EL (cell line): ENCODE measurements at places on chromosomes 11 and 22.

DNA sequence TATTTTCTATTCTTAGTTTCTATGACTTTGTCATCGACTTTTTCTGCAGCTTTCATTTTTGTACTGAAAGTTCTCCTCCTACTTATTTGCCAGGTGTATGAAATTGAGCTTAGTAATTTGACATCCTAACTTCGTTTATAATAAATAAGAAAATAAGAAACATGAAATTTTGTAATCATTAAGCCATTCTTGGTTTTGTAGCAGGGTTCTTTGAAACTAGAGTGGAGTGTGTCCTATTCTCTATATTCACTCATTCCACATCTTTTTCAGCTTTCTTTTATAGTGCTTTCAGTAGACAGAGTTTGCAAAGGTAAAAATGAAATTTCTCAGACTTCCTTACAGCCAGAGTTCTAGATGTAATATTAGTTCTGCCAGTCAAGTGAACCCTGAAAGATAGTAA is 47.8 kb downstream of the FANCF start:
- no peak for DNase-seq

DNA sequence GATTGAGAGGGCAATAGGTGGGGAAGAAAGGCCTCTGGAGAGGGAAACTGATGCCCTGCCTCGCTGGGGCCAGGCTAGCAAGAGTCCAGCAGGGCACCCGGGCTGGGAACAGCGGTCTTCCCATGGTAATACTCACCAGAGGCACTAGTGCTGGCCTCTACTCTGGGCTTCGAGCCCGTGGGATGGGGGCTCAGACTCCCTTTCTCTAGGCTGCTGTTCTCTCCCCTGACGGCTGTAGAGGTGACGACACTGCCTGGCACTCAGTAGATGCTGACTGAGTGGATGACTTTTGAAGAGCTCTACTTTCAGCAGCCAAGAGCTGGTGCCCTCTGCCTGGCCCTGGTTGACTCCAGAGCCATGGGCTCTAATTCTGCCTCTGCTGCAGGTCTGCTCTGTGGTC is 818 bp upstream of the C1QTNF4 start:
- DNase-seq: no peak

DNA sequence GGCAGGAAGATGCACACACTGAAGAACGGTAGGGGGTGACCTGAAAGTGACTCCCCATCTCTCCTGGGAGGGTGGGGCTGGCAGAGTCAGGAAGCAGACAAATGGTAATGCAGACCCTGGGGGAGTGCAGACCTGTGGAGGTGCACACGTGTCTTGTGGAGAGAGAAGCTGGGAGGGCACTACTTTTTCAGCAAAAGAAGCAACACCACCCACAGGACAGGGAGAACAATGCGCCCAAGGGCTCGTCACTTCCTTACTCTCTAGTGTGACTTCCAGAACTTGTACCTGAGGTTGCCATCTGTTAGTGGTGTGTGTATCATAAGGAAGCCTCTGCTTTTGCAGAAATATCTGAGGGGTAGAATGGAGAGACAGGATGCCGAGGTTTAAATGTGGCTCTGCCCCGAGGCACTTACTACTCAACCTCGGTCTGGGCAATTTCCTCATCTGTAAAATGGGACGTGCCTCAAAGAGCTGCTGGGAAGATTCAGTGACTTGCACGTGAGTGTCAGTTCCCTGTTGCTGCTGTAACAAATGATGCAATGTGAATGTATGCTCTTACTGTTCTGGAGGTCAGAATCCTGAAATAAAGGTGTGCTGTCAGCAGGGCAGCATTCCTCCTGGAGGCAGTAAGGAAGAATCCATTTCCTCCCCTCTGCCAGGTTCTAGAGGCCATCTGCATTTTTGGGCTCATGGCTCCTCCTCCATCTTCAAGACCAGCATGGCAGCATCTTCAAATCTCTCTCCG is 323.4 kb downstream of the SHANK2 start:
- DNase-seq: no peak

GRCh38 chr22:36055376-36056295 is 27.0 kb upstream of the RBFOX2 start:
- no peak for DNase-seq

DNA sequence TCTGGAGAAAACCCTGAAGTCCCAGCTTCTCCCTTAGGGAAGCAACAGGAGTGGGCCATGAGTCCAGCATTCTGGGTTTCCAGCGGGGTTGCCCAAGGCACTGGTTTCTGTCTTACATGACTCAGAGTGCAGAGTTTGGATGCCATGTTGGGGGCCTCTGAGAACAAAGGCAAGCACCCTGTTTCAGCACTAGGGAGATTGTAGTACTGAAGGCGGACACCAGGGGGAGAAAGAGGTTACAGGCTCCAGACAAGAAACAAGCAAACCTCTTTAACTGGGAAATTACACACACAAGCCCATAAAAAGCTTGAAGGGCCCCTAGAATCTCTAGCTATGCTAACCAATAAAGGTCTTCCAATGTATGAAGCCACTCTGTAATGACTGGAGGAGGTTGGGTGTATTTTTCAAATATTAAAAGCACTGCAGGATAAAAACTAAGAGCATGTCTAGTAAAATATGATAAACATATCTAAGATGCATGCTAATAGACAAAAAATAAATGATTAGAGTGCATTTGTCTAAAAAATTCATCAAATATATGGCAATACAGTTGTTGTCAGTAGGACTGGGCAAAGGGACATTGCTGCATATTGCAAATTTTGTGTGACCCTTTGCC is 7.1 kb downstream of the MS4A6E start:
- peak; percentile 68 for DNase-seq

DNA sequence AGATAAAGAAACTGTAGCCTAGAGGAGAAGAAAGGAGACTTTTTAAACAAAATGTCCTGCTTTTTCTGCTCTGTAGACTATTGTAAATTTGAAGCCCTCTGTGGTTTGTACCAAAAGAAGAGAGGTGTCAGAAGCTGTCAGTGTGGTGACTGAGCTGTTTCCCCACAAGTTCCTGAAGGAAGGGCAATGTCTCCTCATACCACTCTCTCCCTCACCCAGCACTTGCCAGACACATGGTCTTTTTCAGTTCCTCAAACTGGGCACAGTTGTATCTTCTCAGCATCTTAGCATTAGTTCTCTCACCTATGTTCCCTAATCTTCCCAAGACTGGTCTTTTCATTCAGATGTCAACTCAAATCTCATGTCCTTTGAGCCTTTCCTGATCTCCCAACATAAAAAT is 4.3 kb downstream of the BCO2 start:
- no peak for DNase-seq

DNA sequence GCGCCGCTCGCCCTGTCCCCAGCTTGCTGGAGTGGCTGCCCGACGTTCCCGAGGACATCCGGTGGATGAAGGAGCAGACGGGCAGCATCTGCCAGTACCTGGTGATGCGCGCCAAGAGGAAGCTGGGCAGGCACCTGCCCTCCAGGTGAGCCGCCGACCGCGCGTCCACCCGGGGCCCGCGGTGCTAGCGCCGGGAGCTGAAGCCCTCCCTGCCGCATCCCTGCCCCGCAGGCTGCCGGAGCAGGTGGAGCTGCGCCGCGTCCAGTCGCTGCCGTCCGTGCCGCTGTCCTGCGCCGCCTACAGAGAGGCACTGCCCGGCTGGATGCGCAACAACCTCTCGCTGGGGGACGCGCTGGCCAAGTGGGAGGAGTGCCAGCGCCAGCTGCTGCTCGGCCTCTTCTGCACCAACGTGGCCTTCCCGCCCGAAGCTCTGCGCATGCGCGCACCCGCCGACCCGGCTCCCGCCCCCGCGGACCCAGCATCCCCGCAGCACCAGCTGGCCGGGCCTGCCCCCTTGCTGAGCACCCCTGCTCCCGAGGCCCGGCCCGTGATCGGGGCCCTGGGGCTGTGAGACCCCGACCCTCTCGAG is 3.3 kb upstream of the CRACR2B start:
- no peak for DNase-seq

GRCh38 chr22:21855676-21856075 is 11.8 kb downstream of the MAPK1 start:
- no peak for DNase-seq

- DNase-seq: peak; percentile 2
These were observed 717 bp upstream of the ZNF202 start for GRCh38 chr11:123742031-123742723.

DNA sequence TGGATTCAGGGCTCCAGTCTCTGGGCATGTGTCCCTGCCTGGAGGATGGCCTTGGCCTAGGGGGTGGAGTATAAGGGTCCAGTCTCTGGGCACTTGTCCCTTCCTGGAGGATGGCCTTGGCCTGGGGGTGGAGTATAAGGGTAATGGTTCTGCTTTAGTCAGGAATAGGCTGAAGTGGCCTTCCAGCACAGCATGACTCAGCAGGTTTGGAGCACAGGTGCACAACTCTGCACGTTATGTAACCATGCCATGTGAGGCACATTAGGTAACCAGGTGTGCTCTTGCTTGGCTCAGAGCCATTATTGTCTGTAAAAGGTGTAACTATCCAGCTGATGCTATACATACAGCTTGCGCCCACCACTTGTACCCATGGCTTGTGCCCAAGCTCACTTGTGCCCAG is 48.4 kb upstream of the POLD3 start:
- DNase-seq: no peak

GRCh38 chr11:68186061-68186460 is 27.0 kb downstream of the KMT5B start:
- no peak for DNase-seq

GRCh38 chr11:6988506-6988905 is 31.6 kb downstream of the ZNF214 start:
- DNase-seq: peak; percentile 13

DNA sequence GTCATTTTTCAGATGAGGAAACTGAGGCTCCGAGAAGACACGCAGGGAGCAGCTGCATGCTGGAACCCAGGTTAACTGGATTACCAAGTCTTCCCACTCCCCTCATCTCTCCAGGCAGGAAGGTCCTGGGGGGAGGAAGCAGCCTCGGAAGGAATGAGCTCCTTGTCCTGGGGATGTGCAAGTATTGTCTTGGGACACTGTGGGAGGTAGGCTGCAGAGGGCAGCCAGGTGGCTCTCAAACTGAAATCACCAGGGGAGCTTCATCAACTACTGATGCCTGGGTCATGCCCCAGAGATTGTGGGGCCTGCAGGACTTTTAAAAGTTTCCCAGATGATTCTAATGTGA is 7.6 kb downstream of the GDPD5 start:
- no peak for DNase-seq

DNA sequence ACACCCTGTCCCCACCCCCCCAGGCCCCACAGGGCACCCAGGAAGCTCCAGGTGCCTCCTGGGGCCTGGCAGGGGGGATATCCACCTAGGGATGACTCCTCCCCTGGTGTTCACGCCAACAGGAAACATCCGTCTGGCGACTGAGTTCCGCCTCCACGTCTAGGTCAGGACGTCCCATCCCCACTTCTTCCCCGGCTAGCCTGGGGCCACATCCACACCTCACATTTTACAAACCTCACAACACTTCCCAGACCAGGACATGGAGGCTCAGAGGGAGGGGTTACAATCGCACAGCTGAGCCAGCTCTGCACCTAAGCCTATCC is 21.0 kb downstream of the MAFF start:
- DNase-seq: no peak

- peak; percentile 78 for DNase-seq
These were observed 18.6 kb upstream of the SCARF2 start for GRCh38 chr22:20456064-20456721.

- DNase-seq: no peak
These were observed 2.7 kb downstream of the ZBTB44 start for GRCh38 chr11:130312046-130312445.

- no peak for DNase-seq
These were observed 71.9 kb downstream of the MPPED1 start for GRCh38 chr22:43483669-43484068.

GRCh38 chr11:23370580-23371275 is 510.5 kb upstream of the CCDC179 start:
- peak; percentile 7 for DNase-seq

DNA sequence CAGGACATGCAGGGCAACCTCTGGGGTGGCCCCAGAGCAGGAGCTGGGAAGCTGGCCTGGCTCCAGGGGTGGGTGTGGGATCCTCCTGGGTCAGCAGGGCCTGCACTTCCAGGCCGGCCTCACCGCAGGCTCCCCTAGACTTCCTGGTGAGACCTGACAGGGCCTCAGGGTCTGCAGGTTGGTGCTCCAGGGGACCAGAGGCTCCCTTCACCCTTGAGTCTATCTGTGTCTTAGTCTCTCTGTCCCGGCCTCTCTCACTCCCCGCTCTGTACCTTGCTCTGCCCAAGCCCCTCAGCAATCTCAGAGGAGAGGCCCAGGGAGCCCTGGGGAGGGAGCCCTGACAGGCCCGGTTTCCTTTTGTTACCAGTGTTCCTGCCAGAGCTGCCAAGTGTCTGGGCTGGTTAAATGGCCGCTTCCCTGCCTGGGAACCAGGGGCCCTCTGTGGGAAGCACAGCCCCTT is 13.9 kb downstream of the CD82 start:
- no peak for DNase-seq

DNA sequence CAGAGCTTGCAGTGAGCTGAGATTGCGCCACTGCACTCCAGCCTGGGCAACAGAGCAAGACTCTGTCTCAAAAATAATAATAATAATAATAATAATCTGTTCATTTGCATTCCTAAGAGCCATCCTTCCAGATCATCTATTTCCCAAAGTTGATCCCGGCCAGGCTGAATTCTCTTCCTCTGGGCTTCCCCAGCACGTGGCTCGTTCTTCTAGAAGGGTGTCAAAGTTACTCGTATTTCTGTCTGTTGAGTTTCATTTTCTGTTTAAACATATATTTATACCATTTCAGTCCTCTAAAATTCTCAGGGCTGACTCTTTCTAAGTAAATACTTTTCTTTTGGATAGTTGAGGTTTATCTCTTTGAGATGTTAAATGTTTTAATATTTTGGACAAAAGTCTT is 4.8 kb upstream of the JHY start:
- no peak for DNase-seq

GRCh38 chr11:8070417-8071115 is 10.4 kb upstream of the TUB start:
- peak; percentile 42 for DNase-seq

DNA sequence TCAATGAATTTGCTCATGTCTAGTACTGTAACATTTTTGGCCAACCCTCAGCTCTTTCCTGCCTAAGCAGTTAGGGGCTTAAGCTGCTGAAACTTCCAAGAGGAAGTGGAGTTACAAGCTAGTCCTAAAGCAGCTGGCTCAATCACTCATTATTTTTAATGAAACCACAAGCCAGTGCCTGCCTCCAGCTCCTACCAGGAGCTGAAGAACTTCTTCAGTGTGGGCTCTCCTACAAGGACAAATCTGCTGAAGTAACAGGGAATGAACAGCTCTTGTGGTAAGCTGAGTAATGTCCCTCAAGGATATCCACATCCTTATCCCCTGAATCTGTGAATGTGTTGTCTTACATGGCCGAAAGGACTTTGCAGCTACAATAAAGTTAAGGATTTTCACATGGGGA is 112.5 kb downstream of the BBOX1 start:
- no peak for DNase-seq

DNA sequence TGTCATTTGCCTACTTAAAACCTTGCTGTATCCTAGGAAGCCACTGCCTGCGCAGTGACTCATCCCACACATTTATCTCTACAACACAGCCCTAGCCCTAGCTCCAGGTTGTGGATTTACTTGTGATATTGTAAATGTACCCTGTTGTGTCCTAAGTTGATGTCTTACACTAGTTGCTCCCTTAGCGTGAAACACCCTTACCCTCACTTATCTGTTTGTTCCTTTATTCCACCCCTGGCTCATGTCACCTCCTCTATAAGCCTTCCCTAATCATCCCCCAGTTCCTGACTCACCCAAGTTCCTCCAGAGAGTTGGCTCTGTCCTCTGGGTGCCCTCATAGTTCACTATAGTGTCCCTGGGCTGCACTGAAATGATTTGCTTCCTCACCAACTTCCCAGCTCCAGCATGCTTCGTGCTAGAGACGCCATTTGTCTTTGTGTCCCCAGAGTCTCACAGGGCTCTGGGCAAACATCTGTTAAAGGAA is 431.8 kb upstream of the FAT3 start:
- no peak for DNase-seq
